ENCODE measurements at places on chromosomes 12 and 14.

GRCh38 chr12:93137656-93138612 lies 208.8 kb upstream of the EEA1 start:
- DNase-seq: no peak

DNA sequence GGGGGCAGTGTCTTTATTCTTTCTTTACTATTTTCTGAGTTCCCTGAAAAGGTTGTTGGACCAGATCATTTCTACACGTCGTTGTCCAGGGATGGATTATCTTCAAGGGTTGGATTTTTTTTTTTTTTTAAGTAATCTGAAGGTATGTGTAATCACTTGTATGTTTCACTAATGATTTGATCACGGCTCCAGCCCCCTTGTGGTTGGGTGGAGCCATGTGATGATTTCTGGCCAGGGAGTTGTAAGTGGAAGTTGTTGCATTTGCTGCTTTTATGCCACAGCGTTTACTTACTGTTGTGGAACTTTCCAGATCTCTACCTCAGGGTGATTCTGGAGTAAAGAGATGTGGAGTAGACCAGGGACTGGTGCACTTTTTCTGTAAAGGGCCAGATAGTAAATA lies 390.3 kb downstream of the AACS start:
- no peak for DNase-seq

DNA sequence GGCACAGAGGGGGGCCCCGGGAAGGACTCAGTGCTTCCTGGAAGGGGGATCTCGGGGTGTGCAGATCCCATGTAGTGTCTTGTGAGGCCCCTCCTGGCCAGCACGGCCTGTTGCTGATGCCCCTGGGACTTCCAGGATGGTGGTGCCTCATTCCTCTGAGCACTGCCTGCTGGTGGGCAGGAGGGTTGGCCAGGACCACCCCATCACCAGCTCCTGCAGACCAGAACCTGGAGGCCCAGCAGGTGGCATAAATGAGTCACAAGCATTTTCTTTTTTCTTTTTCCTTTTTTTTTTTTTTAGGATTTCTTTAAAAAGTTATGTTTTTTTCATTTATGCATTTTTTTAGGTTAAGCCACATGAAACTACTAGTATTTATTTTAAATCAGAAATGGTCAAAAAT lies 8.0 kb downstream of the MMP17 start:
- DNase-seq: no peak

DNA sequence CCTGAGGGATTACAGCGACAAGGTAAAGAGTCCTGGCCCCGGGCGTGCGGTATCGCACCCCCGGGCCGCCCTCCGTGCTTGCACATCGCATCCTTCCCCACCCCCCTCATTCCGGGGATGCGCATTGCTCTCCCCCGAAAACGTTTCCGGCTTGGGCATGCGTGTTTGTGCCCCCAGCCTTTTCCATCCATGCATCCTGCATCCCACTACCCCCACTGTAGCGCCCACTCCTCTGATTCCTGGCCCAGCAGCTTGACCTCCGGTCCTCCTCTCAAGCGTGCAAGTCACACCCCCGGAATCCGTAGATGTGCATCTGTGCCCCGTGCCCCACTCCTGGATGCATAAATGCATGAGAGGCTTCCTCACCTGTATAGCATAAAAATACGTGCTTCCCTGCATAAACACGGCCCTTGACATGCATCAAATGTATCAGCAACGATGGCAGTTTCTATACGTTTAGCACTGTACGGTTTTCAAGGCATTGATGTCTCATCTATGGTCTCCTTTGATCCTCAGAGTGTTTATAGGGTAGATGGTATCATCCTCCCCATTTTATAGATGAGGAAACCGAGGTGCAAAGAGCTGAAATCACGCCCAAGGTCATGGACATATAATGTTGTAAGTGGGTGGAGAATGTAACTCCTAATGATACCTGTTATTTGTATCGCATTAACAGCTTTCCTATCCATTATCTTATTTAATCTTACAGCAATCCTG lies 484 bp downstream of the RIC8B start:
- DNase-seq: no peak

GRCh38 chr14:25095736-25096437 lies 45.9 kb upstream of the STXBP6 start:
- DNase-seq: peak; percentile 30

All from transverse colon (tissue), 4 donors.